Stimulated activated CD8-positive, alpha-beta memory T cell treated with anti-CD3 and anti-CD28 coated beads, Interleukin-7, amount 100 ng/mL, for 1 hour (primary cell): ENCODE measurements at places on chromosomes 13 and 19.

DNA sequence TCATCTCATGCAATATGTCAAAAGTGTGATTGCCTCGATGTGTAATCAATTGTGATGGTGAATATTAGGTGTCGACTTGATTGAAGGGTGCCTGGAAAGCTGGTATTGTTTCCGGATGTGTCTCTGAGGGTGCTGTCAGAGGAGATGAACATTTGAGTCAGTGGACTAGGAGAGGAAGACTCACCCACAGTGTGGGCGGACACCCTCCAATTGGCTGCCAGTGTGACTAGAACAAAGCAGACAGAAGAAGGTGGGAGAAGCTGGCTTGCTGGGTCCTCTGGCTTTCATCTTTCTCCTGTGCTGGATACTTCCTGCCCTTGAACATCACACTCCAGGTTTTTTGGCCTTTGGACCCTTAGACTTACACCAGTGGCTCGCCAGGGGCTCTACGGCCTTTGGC is 15.5 kb upstream of the CABP5 start:
- no peak for DNase-seq

- no peak for DNase-seq
These were observed 38.2 kb downstream of the MTMR6 start for GRCh38 chr13:25249001-25249543.

DNA sequence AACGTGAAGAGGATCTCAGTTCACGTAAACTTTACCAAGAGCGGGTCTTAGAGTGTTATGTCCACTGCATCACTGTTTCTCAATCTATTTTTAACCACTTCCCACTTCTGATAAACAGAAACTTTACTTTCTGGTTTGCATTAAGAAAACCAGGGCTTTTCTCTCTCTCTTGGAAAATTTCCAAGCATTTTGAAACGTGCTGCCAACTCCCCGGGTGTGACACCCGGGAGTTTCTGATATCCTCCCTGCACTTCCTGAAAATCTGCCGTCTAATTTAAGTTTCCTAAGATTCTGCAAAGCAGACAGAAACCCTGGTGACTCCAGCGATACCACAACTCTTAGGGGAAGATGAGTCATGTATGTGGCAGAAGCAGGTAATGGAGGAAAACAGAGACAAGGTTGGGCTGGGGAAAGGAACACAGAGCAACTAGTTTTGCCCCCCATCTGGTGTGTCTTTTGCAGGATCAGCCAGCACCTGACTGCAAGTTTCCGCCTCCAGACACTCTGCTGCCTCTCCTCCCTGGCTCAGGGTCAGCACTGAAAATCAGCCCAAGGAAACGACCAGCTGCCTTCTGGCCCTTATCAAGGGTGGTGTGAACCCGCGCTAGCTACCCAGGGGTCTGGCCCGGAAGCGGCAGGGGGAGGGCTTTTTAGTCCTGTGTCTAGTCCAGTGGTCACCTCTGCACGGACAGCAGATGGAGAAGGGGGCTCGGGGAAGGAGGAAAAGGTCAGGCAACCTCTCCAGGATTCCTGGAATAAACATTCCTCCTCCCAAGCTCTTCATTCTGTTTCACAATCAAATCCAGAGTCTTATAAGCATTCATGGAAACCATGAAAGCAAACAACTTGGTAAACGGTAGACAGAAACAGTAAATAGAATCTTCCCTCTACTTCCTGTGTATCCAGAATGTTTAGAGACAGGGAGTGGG is 11.3 kb upstream of the FFAR2 start:
- no peak for DNase-seq

DNA sequence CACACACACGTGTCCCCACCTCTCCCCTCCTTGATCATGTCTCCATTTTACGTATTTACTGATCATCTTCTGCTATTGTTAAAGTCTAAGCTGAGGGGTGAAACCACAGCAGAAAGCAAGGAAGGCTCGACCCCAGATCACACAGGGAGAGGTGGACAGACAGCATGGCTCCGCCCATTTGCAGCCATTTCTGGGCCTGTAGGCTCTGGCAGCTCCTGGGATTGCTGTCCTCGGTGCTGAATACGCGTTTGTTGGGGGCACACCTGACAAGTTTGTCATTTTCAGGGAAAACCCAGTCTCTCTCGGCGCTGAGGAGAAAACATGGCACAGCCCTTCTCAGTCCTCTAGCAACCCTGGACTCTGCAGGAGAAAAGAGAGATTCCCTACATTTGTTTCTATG is 8.0 kb downstream of the TMEM86B start:
- DNase-seq, result no peak

- no peak for DNase-seq
These were observed 51.7 kb downstream of the RXFP2 start for GRCh38 chr13:31790992-31791391.

DNA sequence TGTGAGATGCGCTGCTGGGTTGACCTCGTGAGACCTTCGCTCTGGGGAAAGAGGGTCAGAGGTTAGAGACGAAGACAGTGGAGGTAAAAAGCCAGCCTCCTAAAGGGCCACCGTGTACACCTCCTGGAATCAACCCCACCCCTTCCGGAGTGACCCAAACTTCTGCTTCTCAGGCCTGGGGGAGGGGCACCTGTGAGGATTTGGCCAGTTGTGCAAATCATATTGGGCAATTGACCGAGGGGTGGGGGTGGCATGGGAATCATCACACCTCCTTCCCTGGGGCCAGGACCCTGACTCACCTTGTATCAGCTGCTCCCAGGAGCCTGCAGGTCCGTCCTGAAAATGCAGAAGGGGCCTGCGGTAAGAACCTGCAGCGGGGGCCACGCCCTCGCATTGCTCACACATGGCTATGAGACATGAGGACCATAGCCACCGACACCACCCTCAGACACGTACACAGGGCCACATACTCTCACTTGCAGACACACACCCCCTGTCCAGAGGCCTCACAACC is 2.8 kb downstream of the TNFSF14 start:
- no peak for DNase-seq

DNA sequence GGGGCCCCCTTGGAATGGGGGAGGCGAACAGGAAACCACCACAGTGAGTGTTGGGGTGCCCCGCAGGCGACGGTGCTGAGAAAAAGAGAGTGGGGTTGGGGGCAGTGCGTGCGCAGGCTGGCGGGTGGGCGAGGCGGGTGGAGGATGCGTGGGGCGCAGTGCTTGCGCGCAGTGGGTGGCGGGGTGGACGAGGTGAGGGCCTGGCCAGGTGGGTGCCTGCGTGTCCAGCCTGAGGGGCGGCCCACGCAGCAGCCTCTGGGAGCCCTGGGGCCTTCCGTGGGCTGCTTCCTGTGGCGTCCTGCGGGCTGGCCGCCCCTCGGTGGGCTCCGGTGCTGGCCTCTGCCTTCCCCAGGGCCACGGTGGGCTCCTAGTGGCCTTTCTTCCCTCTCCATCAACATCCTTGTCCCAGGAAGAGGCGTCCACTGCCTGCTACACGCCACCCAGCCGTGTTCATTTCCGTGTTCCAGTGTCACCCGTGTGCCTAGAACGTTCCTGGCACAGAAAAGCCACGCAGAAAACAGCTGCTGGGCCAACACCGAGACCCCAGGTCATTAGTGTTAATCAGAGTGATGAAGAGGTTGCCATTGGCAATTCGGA is 7.1 kb downstream of the ATP11A start:
- no peak for DNase-seq

DNA sequence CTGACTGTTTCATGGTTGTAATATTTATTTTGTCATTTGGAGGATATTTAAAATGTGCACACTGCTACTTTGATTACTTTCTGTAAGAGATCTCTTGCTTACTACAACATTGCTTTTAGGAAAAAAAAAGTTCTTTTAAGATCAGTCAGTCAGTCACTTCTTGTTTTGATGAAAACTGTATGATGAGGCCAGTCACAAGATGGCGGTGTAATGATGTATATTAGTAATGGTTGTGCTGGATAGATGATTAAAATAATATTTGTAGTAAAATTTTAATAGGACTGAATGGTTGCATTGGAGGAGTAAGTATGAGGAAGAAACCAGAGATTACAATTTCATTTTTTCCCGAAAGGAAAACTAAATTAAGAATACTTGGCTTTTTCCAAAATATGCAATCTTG is 2411.1 kb downstream of the PCDH9 start:
- no peak for DNase-seq

- no peak for DNase-seq
These were observed 659.9 kb upstream of the KLF12 start for GRCh38 chr13:74794147-74794546.

DNA sequence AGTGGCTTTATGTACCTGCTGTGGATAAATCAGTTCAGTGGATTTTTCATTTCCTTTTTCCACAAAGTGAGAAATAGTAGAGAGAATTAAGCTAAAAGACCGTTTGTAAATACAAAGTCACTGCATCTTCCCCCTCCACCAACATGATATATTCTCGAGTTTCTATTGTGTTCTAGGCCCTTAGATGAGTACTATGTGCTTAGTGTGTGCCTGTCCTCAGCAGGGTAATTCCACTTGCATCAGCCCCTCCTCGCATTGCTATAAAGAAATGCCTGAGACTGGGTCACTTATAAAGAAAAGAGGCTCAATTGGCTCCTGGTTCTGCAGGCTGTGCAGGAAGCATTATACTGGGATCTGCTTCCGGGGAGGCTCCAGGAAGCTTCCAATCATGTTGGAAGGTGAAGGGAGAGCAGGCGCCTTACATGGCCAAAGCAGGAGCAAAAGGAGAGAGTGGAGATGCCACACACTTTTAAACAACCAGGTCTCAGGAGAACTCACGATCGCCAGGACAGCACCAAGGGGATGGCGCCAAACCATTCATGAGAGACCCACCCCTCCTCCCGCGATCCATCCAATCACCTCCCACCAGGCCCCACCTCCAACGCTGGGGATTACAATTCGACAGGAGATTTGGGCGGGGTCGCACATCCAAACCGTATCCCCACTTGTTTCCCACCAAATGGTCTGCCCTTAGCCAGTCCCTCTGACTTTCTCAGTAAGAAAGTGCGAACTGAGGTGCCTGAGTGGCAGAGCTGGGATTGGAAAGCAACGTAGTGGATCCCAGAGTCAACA is 102.3 kb upstream of the ABCC4 start:
- DNase-seq, result no peak

- no peak for DNase-seq
These were observed 20.5 kb downstream of the ZNF114 start for GRCh38 chr19:48290401-48290770.

- no peak for DNase-seq
These were observed 245.4 kb upstream of the SPRY2 start for GRCh38 chr13:80586356-80586755.

- no peak for DNase-seq
These were observed 28.8 kb upstream of the RCBTB2 start for GRCh38 chr13:48561466-48562235.

GRCh38 chr13:34730961-34731360 is 211.1 kb upstream of the NBEA start:
- DNase-seq, result no peak

DNA sequence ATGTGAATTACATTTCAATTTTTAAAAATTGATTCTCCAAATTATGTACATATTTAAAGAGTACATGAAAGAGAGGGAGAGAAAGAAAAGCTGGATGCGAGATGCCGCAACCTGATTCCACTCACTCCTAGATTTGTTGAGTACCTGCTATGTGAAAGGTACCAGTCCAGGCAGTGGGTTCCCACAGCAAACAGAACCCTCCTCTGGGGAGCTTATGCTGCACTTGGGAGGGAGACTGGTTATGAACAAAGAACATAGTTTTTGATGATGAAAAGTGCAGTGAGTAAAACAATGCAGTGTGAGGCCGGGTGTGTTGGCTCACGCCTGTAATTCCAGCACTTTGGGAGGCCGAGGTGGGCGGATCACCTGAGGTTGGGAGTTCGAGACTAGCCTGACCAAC is 43.4 kb downstream of the ACTN4 start:
- DNase-seq, result no peak

DNA sequence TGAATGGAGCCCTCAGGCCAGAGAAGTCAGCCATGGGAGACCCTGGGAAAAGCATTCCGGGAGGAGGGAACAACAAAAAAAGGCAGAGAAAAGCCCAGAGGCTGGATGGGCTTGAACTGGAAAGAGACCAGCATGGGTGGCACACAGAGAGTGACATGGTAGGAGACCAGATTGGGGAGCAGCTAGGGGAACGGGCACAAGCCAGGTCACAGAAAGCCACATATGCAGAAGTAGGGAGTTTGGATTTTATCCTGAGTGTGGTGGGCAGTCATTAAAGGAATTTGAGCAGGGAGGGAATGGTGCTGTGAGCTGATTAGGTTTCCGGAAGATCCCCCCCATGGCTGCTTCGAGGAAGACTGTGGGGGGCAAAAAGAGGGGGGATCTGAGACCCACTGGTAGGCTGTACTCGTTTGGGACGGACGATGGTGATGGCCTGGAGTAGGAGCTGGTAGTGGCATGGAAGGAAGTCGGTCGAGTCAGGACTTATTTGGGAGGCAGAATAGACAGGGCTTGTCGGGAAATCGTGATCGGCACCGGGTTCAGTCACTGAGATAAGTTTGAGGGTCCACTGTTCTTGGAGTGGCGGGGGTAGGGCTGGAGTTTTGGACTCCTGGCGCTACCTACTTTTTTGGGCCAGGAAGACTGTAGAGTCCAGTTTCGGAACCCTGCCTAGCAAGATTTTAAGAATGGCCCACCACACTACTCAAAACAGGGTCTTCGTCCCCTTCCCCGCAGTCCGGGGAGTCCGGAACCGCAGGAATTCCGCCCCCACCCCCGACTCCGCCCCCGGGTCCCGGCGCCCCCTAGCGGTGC is 949 bp downstream of the SERTAD1 start:
- DNase-seq, result no peak

GRCh38 chr13:109148243-109148642 is 518.8 kb downstream of the MYO16 start:
- DNase-seq, result no peak
